ENCODE measurements at places on chromosomes 4 and X.

DNA sequence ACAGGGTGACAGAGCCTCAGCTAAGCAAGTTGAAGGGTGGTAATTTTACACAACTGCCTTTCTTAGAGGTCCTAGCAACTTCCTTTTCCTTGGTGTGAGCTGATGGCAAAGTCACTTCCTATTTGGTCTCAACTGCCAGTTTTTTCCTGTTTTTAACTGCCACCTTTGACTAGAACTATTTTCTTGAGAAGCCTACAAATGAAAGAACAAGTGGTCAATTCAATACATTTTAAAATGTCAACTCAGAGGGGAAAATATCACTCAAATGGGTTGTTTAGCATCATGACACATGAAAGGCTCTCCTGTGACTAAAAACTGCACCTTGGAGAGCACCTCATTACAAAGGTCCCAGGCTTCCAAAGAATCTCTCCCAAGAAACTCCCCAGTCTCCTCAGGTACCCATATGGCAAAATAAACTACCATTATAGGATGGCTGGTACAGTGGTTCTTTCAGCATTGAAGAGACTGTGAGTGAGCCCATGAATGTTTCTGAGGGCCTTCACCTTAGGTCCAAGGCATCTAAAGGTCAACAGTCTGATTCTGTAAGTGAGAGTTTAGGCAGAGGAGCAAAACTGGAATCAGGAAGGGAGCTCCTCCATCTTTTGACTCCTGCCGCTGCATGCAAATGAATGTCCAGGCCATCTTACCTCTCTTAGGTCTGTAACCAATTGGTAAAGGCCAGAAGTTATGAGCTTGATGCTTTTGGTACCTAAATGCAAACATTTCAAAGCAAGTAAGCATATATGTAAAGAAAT, 5.5 kb upstream of the STK26 start:
- no peak for DNase-seq

- DNase-seq: no peak
Observed at GRCh38 chrX:101605728-101606127, 12.1 kb downstream of the ARMCX6 start.

GRCh38 chr4:88211473-88212252, 53.2 kb upstream of the ABCG2 start:
- no peak for DNase-seq

GRCh38 chr4:80731436-80731835, 299.1 kb upstream of the BMP3 start:
- no peak for DNase-seq

DNA sequence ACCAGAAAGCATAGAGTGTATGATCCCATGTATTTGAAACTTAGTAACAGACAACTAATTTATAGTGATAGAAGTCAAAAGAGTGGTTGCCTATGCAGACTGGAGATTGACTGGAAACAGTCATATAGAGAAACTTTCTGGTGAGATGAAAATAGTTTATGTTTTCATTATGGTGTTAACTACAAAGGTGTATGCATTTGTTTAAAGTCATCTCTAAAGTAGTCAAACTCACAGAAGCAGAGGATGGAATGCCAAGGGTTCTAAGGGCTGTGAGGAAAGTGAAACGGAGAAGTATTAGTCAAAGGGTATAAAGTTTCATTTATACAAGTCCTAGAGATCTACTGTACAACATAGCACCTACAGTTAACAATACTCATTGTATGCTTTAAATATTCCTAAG, 45.8 kb downstream of the ENOX2 start:
- no peak for DNase-seq

- no peak for DNase-seq
Observed at GRCh38 chrX:116232833-116233232, 62.3 kb downstream of the AGTR2 start.

- DNase-seq: no peak
Observed at GRCh38 chr4:82256718-82257117, 117.1 kb downstream of the HNRNPD start.

DNA sequence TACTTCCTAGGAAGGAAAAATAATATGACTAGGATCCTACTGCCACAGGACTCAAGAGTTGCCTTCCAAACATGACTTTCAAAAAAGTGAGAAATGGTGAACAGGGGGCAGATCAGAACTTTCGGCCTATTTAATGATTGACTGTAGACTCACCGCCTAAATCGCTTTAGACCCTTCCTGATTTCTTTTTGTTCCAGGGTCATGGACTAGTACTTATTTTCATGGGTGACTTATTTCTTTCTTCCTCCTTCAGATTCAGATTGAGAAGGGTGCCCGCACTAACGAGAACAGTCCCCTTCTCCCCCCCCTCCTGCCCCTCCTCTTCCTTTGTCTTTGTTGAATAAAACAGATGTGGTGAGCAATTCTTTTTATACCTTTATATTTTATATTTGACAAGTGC, 48.0 kb upstream of the KLHL8 start:
- DNase-seq: no peak

DNA sequence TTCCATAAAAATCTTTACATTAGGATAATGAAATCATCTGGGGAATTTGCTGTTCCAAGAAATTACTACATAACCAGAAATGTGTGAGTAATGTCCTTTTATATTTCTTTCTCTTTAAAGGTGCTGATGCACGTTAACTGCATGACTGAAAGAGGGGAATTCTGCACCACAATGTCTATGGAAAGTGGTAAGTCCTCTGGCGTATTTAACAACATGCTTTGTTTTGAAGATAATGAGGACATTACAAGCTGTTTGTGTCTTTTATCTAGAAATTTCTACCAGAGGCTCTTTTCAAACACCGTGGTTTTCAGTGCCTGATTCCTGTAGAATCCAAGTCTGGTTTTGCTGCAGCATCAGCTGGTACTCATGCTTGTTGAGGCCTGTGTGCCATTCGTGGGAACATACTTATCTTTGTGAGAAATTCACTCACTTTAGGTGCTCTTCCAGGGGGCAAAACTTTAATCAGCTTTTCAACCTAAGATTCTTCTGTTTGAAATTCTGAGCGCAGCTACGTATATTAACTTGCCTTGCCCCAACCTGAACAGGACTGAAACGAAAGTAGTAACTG, 257.2 kb downstream of the PDHA2 start:
- no peak for DNase-seq

GRCh38 chr4:27666943-27667342, 806.3 kb downstream of the STIM2 start:
- DNase-seq: no peak

GRCh38 chrX:37047776-37048175, 39.6 kb downstream of the FAM47C start:
- no peak for DNase-seq
